ENCODE measurements at places on chromosomes 6 and 20.

DNA sequence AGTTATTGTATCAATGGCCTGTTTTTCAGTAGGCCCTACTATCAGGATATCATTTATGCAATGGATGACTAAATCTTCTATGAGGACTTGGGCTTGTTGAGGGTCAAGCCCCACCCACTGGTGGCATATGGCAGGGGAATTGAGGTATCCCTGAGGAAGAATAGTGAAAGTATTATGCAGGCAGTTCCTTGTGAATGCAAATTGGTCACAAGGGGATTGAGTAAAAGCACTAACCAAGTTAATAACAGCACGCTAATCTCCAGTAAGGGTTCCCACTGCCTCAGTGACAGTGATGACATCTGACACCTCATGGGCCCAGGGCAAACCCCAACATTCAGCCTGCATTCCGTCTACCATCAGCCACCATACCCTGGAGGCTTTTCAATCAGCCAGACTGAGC is 14.9 kb downstream of the BPIFA1 start:
- no peak for DNase-seq

GRCh38 chr6:31430449-31430848 is 27.1 kb downstream of the MICA start:
- DNase-seq = no peak

DNA sequence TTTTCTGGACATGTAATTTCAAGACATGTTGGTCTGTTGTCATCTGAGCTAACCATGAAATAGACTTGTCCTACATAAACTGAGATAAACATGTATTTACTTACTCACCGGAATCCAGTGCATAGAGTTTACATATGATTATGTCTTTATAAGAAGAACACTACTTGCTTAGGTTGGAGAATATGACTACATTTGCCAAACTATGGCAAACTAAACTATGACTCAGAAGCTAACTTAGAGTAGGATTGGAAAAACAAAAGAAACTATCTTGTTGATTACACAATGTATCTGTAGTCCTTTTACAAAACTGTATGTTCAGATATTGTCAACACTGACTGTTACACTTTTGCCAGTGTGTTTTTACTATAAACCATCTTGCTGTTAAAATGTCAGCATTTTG is 113.3 kb downstream of the CRYBG1 start:
- DNase-seq = no peak

GRCh38 chr6:20575125-20575524 is 40.9 kb downstream of the CDKAL1 start:
- no peak for DNase-seq

DNA sequence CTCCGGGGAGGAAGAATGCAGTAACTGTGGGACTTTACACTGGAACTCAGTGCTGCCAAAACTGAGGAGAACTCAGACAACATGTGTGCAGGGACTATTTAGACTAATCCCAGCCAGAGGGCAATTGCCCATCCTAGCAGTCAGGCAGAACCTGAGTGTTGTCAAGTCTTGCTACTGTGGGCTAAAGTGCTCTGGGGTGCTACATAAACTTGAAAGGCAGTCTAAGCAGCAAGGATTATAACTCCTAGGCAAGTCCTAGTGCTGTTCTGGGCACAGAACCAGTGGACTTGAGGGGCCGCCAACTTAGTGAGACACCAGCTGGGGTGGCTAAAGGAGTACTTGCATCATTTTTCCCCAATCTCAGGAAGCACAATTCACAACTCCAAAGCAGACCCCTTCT is 363.8 kb upstream of the PTCHD4 start:
- DNase-seq = no peak

Data from kidney tubule cell (primary cell).